ENCODE measurements at places on chromosomes 1 and 21. TPM values are rescaled to one million over a fixed set of nuclear protein-coding genes. Genes with fewer than 3 reads are reported as not detected.

Gene KRTAP12-2
- not detected for total RNA-seq

Gene SPRR2G
- total RNA-seq, result not detected

Gene SMPDL3B
- total RNA-seq, result not detected

Gene CCDC17
- 1.2 TPM for total RNA-seq

Gene BRINP3
- total RNA-seq, result 5.4 TPM

Gene PAQR7
- 1.9 TPM for total RNA-seq

Gene TMEM201
- total RNA-seq, result 21.1 TPM

Gene FMO2
- total RNA-seq, result 49.7 TPM

Gene ALX3
- total RNA-seq, result not detected

Gene F13B
- total RNA-seq, result not detected
